ENCODE measurements at places on chromosomes 4 and X.

- DNase-seq: no peak
These were observed 29.1 kb upstream of the RAB9B start for GRCh38 chrX:103861200-103861599.

DNA sequence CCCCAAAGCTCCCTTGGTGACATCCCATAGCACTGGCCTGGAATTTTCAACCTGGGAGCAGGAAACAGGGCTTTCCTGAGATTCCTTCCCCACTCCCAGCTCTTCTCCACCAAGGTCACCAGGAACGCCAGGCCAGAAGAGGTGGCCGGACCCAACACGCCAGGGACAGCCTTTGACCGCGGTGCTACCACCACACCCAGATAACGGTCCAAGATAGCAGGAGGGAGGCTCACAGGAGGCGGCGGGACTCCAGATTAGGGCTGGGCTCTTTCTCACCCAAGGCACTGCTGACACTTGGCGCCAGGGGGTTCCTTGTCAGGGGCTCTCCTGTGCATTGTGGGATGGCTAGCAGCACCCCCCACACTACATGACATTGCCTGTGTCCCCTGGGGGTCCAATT is 22.9 kb downstream of the ZFYVE28 start:
- no peak for DNase-seq

- DNase-seq: no peak
These were observed 852.7 kb upstream of the FRG1 start for GRCh38 chr4:189087971-189088370.

- no peak for DNase-seq
These were observed 54.6 kb upstream of the CLDN34 start for GRCh38 chrX:9912351-9913145.

DNA sequence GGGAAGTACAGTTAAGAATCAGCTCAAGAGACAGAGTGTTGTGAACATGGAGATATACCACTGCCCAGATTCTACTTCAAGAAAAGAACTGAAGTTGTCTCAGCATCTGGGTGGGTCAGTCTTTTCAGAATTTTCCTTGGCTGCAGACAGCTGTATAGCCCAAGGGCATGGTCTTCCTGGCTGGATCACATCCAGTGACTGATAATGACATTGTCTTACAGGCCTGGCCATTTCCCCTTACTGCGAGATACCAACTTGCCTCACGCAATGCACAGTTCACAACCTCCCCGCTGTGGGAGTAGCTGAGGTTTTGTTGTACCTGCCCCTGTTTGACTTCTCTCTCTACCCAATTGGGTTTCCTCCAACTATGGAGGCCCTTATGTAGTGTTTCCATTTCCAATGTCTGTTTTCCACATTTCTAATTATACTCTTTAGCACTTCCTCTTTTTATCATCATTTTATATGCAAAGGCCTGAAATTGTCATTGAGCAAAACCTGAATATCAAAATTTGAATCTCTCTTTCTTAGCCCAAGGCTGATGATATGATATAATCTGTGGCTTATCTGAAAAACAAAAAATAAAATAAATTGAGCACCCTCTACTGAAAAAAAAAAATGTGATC is 209.1 kb downstream of the NAF1 start:
- DNase-seq: no peak

DNA sequence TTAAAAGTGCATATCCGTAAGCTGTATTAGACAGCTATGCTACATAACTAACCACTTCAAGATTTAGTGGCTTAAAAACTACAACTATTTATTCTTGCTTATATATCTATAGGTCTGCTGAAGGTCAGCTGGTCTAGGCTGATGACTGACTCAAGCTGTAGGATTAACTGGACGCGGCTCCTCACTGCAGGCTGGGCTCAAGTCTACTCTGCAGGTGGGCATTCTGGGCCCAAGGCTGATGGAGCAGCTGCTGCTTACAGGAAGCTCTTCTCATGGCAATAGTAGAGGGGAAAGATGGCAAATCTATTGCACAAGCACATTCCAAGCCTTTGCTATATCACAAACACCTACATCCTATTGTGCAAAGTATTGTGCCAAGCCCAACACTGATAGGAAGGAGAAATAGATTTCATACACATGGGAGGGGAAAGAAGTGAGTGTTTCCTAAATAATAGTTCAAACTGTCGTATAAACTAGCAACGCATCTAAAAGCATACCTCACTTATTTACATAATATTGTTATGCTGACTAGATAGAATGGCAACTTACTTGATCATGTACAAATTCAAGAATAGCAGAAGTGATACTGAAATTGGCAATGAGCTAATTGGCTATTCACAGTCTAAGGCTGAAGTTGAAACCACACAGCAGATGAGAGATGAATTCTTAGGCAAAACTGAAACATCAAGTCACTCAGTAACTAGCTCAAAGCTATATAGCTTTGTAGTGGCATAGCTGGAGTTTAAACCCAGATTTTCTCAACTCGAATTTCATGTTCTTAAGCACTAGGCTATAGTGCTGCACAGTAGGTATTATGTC is 263.8 kb downstream of the NKX6-1 start:
- DNase-seq: no peak

- DNase-seq: no peak
These were observed 84.2 kb upstream of the HS3ST1 start for GRCh38 chr4:11512871-11513270.

DNA sequence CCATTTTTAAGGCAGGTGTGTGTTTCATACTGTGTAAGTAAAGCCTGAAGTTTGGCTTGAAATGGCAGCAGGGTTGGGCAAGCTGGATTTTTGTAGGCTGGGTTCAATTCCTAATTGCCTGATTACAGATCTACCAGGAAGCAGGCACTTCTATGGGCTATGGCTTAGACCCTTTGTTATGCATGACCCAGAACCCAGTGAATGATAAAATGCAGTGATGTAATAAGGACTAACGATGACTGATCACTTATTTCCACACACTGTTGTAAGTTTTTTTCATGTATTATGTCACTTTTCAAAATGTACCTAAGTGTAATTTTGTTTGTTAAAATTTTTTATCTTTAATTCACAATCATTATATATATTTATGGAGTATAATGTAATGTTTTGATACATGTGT is 8.6 kb downstream of the LANCL3 start:
- no peak for DNase-seq

DNA sequence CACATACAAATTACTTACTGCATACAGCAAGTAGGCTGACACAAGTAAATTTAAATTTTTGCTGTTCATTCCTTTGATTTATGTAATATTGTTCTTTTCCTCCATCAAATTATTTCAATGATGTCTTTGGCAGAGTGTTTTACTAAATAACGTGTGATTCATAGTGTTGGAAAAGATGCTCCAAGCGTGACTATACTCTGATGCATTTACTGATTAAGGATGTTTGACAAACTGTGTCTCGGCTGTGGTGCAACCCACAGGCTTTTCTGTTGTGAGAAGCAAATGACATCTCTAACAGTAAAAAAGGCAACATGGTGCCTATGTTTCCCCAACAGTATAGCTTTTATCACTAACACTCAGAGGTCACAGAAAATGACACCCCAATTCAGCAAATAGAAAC is 540.9 kb downstream of the PPP4R3C start:
- peak; percentile 45 for DNase-seq
